NCI-H187 treated with DMSO at 0.1 percent for 48 hours (cell line): ENCODE measurements at places on chromosomes 7 and 10.

- DNase-seq, result no peak
These were observed 265.5 kb downstream of the ANKRD30A start for GRCh38 chr10:37390926-37391325.

GRCh38 chr10:102628451-102628911, 15.8 kb upstream of the TRIM8 start:
- no peak for DNase-seq

- no peak for DNase-seq
These were observed 25.9 kb downstream of the FOXI2 start for GRCh38 chr10:127762925-127763324.

- DNase-seq, result no peak
These were observed 916 bp downstream of the VWA2 start for GRCh38 chr10:114239994-114240345.

DNA sequence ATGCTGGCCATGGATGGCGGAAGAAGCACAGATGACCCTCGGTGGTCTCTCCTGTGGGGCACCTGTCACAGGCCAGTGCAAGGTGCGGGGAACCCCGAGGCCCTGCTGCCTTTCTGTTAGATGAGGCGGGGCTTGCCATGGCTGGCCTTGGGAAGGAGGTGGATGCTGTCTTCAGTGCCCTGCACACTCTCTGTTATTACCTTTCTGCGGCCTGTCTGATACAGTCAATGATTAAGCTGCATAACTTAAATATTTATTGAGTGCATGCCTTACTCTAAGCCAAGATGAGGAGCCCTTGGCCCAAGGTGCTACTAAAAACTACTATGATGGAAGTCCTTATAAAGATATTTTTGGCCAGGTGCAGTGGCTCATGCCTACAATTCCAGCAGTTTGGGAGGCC, 36.7 kb upstream of the MNX1 start:
- DNase-seq, result no peak

GRCh38 chr7:6350433-6351058, 78.1 kb upstream of the CYTH3 start:
- DNase-seq, result no peak
